ENCODE measurements at places on chromosomes 12 and 14.

GRCh38 chr14:77339407-77339806 is 18.6 kb downstream of the GSTZ1 start:
- DNase-seq = no peak

GRCh38 chr12:28497889-28498411 is 307.7 kb downstream of the CCDC91 start:
- DNase-seq = no peak

GRCh38 chr14:81485781-81486180 is 47.9 kb downstream of the SEL1L start:
- no peak for DNase-seq

DNA sequence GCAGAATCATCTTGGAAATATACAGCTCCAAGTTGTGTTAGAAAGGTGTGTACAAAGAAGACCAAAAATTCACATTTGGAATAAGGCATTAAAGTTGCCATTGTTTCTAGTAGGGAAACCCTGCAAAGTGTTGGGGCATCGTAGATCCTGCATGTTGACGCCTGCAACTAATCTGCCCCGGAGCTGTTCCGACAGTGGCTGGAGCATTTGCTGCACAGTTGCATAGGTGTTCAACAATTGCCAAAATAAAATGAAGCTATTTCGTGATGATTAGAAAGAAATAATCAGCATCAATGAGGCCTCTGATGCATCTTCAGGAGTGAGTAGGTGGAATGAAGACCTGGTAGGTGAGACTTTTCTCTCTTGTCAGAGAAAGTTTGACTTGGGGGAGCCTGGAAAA is 47.3 kb downstream of the DAD1 start:
- no peak for DNase-seq

DNA sequence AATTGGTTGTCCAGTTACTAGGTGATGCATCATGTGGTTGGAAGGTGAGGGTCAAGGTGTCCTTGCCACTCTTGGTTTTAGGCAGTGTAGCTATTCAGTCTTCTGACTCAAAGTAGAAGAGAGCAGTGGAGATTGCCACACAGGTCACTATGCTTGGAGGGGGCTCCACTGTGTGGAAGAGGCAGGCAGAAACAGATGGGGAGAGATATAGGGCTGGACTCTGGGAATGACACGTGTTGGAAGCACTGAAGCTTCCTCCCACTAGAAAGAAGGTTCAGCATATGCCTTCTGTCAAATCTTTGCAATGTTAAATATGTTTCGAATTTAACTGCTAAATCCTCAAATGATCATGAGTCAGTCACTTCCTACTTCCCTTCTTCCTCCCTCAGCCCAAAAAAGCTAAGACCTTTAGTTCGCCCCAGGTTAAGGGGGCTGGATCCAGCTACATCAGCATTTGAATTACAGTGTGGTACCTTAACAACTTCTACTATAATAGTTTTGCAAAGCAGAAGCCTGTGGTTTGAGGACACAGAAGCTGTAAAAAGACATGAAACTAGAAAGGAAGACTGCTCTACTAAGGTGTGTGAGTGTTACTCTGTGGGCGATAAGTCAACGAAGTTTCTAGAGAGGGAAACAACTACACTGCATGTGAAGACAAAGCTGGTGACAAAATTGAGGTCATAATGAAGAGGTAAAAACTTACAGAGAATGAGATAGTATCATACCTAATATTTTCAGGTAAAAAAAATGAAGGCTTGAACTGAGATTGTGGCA is 228.0 kb downstream of the NELL2 start:
- no peak for DNase-seq

DNA sequence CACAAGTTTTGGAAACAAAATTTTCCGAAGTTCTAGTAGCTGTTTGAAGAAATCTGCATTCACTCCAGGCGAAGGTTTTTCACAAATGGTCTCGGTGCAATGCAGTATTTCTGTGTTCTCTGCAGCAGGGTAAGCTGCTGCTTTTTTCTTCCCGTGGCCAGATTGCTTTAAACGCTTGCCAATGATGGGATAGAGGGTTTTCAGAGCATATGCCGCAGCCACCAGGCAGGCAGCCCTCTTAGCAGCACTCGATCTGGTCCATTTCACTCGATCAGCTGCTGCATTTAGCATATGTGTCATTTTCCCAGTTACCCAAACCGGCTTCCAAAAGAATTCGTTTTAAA is 315 bp downstream of the ABCD2 start:
- DNase-seq = no peak

- no peak for DNase-seq
These were observed 39.4 kb downstream of the NCOR2 start for GRCh38 chr12:124527861-124528561.

DNA sequence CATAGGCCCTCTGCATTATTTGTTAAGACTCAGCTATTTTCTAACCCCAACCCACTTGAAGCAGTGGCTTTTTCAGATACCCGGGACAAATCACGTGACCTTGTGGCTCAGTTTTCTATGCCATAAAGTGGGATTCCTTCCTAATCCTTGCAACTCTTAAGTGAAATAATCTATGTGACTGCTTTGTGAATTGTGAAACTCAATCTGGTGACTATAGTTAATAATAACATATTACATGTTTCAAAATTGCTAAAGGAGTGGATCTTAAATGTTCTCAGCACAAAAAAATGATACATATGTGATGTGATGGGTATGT is 17.3 kb downstream of the EML1 start:
- DNase-seq = no peak

- no peak for DNase-seq
These were observed 51.8 kb downstream of the MSRB3 start for GRCh38 chr12:65330331-65330730.

DNA sequence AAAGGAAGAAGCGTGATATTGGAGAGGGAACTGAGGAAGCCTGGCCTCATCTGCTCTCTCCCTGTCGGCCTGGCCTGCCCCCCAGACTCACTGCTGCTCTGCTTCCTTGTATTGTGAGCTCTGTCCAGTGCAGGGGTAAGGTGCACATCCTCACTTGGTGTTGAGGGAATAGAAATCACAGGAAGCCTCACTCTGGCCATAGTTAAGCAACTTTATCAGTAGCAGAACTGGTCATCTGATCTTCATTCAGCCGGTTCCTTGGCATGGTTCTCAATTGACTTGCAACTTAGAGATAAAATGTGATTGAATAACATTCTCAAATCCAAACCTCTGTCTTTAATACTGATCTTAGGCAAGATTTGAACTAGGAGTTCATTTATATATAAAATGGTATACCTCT is 11.5 kb upstream of the CCDC175 start:
- DNase-seq = no peak

GRCh38 chr14:79279645-79280597 is 931.4 kb downstream of the DIO2 start:
- DNase-seq = no peak

DNA sequence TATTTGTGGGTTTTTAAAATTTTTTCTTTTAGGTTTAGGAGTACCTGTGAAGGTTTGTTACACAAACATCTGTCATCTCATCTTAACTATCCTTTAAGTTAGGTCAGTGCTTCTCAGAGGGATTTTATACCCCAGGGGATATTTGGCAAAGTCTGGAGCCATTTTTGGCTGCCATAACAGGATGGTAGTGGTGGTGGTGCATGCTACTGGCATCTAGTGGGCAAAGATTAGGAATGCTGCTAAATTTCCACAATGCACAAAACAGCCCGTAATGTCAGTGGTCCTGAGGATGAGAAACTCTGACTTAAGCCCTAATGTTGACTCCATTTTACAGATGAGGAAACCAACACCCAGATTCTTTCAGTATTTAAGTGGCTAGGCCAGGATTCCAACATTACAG is 85.2 kb upstream of the MYF6 start:
- DNase-seq = no peak

- DNase-seq = no peak
These were observed 185.0 kb downstream of the DPF3 start for GRCh38 chr14:72708708-72709475.

DNA sequence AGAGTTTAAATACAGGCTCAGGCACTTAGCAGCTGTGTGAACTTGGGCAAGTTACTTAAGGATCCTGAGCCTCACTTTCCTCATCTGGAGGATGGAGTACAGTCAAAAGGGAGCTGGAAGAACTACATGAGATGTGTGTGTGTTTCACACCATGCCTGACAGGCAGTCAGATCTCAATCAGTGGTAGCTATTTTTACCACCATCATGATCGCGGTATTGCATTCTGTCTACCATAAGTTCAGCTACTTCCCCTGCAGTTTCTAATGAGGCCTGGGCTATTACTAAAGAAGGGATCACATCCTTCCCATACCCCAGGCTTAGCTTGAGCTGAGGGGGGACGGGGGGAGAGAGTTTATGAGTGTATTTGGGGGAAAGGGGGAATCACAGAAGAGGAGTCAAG is 7.0 kb downstream of the AQP6 start:
- no peak for DNase-seq

DNA sequence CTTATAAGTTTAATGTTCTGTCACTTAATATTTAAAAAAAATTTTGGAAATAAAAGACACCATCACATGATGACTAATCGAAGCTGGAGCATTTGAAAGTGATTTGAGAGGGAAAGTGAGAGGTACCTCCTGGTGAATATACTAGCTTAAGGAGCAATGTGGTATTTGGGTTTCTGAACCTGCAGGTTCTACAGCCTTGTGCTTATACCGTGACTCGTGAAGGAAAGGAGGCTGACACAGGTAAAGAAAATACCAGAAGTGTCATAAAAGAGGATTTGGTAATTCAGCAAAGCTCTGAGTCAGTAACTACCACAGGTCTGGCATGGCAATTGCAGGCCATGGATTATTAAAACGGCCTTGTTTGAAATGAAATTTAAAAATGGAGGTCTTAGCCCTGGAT is 151.0 kb downstream of the SLC38A4 start:
- DNase-seq = no peak

Data from bone marrow (tissue), 2 donors.